T-helper 17 cell (primary cell): ENCODE measurements at places on chromosomes 6 and 20.

GRCh38 chr20:21511850-21512633, 1.8 kb downstream of the NKX2-2 start:
- no peak for DNase-seq

DNA sequence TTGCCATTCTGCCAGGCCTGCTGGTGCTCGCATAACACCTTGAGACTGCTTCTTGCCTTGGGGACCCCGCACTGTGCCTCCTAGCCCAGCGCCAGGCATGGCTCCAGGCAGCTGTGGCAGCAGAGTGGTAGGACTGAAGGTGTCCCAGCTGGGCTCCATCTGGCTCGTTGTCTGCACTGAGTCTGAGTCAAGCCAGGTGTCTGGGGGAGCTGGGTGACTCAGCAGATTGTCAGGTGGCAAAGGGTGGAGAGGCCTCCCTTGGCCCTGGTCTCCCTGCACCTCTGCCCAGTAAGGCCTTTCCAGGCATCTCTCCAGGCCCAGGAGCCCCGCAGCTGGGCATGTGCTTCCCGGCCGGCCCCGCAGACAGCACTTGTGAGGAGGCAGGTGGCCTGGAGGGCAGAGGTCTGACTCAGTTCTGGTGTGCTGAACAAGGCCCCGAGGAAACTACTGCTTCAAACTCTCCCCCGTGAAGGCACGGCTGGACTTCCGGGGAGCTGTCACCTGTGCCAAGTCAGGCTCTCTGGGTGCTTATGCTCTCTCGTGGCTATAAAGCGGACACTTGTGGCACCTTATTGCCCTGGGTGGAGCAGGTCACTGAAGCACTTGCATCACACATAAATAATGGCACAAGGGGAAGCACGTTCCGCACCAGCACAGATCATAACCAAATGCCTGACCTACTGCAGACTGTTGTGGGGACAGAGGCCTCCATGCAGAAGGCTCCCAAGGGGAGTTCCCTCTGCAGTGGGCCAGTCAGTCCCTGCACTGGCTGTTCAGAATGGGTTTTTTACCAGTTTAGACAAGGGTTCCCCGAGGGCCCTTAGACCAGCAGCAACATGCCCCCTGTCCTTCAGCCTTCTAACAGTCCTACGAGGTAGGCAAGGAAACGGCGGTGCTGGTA, 27.5 kb downstream of the FOXC1 start:
- DNase-seq: no peak

- DNase-seq: no peak
Observed at GRCh38 chr6:36924778-36925374, 29.7 kb upstream of the PI16 start.

DNA sequence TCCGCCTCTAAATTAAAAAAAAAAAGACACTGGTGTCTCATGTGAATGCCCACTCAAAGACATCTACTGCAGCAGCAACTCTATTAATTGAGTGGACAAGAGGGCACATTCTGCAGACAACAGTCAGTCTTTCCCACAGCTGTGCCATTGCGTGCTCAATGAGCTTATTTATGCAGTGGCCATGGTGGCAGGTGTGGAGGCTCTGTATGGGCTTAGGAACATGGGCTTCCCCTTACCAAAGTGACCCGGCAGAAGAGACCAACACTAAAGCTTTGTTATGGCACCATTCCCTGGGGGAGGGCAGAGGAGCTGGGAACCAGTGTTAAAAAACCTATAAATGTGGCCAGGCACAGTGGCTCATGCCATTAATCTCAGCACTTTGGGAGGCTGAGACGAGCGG, 4.2 kb upstream of the VAPB start:
- no peak for DNase-seq

DNA sequence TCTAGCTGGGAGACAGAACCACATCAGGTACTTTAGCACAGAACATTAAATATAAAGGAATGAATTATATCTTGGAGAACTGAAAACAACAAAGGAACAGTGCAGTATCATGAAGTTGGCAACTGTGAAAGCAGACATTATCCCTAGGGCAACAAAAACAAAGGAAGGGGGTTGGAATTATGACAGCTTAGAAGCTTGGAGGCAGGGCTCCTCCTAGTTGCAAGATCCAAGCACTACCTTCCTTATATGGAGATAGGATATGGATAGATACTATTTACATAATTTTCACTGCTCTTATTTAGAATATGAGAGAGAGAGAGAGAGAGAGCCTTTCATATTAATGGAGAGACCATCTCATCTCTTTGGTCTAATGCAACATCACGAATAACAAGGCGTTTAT, 27.0 kb downstream of the TMEM14A start:
- no peak for DNase-seq

DNA sequence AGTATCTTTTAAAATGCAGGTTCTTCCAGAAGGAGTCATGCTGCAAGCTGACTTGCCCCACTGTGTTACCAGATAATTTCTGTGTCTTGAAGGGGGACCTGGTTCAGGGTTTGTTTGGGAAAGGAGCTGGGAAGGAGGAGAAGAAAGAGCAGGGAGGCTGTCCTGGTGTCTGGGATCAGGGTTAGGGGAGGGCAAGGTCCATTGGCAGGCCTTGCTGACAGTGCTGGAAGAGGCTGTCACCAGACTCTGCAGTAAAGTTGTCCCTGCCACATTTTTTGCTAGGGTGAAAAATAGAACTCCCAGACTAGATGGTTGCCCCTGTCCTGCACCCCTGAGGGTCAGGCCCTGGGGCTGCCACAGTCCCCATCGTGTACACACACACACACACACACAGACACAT, 14.9 kb downstream of the GLP1R start:
- no peak for DNase-seq

DNA sequence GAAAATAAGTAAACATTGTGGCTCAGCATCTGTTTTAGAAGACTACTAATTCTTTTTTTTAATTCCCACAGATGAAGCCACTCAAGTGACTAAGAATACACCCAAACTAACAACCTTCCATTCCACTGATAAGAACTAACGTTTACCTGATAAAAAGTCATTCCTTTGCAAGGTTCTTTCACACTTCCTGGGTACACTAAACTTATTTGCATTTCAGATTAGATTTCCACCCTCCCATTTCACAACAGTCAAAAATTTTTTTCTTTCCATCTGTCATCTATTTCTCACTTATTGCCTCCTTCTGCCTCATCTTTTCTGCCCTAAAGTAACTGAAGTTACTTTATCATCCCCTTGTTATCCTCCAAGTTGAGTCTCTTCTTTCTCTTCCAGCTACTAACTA, 20.3 kb downstream of the MBOAT1 start:
- no peak for DNase-seq
